Brain microvascular endothelial cell (primary cell): ENCODE measurements at places on chromosomes 7 and 10.

- peak; percentile 56 for DNase-seq
Observed at GRCh38 chr7:131105799-131106680, 221.6 kb upstream of the MKLN1 start.

- DNase-seq = no peak
Observed at GRCh38 chr10:5360318-5360915, 4.3 kb upstream of the UCN3 start.

- DNase-seq = no peak
Observed at GRCh38 chr10:122469848-122470247, 8.5 kb downstream of the HTRA1 start.

GRCh38 chr10:94194256-94194655, 168.5 kb downstream of the NOC3L start:
- DNase-seq = peak; percentile 49

DNA sequence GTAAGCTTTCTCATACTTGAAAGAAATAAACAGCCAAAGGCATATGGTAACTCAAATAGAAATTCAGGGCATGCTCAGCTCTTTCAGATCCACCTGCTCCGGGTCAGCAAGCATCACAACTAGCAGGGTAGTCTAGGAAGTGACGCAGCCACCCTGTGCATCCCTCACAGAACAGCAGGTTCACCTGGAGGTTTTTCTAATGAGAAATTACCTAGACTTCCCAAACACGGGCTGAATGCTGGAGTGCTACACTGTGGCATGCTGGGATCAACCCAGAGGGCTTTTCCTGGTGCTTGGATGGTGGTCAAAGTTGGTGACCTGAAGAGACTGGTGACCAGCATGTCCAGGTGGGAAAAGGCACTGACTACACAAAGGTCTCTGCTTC, 66.8 kb upstream of the DNAJB6 start:
- no peak for DNase-seq

DNA sequence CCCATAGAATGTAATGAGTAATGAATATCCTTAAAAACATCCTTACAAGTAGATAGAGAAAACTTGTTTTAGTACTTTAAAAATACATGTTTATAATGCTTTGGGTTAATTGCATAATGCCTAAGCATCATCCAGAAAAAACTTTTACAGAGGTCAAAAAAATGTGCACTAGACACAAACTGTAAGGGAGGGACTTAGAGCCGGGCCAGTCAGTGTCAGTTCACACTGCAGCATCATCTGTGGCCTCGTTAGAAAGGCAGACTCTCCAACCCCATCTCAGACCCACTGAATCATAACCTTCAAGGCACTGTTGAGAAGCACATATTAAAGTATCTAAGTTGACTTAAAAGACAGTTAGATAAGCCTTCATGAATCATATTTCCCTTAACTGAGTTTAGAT, 230.1 kb upstream of the PRPS1L1 start:
- DNase-seq = peak; percentile 82

DNA sequence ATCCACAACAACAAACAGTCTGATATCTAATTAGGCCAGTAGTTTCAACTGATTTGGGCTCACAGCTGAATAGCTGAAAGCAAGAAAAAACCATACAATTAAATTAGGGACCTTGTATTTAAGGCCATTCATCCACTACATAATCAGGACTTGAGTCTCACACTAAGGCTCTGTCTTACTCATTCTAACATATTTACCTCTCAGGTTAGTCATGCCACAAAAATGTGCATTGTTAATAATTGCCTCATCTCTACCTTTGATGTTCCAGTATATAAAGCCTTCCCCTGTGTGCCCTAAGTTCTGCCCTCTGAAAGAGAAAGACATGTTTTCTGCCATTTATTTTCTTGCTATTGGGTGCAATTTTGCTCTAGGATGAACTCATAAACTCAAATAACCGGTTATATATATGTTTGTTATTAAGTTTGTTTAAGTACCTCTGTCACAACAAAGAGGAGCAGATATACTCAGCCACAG, 5.3 kb upstream of the C1GALT1 start:
- peak; percentile 64 for DNase-seq

- DNase-seq = no peak
Observed at GRCh38 chr7:108431099-108431498, 25.1 kb downstream of the NRCAM start.

- no peak for DNase-seq
Observed at GRCh38 chr10:3619241-3619640, 165.8 kb downstream of the KLF6 start.

- no peak for DNase-seq
Observed at GRCh38 chr10:44102726-44103255, 282.1 kb downstream of the CXCL12 start.

- DNase-seq = no peak
Observed at GRCh38 chr10:102235598-102235920, 5.8 kb downstream of the PITX3 start.

GRCh38 chr7:139570119-139570518, 46.6 kb downstream of the CLEC2L start:
- no peak for DNase-seq

DNA sequence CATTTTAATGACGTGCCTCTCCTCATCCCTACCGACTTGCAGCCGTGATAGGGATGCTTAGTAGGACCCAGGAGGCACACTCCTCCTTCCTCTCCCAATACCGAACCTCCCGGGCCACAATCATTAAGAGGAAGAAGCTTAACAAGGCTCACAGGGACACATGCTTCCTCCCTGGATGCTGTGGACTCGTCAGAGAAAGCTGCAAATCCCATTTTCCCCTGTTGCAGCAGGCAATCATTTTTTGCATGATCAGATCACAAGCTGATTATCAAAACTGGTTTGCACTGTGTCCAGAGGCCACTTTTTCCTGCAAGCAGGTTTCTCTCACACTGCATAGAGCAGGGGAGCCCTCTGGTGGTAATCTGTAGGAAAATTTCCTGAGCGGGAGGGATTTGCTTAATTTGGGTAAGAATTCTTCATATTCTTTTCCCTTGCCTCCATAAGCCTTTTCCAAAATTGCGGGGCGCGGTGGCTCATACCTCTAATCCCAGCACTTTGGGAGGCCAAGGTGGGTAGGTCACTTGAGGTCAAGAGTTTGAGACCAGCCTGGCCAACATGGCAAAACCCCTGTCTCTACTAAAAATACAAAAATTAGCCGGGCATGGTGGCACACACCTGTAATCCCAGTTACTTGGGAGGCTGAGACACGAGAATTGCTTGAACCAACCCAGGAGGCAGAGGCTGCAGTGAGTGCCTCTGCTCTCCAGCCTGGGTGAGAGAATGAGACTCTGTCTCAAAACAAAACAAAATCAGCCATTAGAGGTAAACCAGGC, 16.1 kb upstream of the LAMB4 start:
- DNase-seq = peak; percentile 72

DNA sequence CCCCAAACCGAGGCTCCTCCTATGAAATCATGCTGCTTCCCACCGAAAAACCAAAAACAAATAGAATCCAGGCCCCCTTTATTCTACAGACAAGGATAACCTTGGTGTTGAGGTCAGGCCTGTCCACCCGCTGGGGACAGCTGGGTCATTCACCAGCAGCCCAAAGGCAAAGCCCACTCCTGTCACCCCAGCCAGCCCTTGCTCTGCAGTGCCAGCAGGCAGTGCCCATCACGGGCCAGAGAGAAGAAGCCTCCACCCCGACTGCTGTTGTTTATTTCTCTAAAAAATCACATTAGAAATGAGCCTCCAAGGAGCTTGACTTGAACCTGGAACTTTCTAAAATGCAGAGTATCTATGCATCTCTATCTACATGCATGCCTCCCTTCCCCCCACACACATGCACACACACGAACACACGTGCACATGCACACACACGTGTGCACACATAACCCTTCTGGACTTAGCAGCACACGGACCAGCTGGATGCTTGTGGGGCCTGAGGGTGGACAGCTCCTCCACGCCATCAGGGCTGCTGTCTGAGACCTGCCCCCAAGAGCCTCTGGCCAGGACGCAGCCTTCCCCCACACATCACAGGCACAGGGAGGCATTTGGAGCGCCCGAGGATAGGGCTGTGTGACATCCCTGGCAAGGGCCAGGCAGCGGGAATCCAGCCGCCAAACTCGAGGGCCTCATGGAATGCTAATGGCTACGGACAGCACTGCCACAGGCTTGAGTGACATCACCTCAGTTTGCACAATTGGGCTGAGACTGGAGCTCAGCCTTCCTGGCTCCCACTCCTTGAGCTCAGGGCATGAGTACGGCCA, 22.8 kb downstream of the PRKAG2 start:
- no peak for DNase-seq

GRCh38 chr7:151178236-151178635, 8.8 kb downstream of the ASB10 start:
- DNase-seq = no peak

DNA sequence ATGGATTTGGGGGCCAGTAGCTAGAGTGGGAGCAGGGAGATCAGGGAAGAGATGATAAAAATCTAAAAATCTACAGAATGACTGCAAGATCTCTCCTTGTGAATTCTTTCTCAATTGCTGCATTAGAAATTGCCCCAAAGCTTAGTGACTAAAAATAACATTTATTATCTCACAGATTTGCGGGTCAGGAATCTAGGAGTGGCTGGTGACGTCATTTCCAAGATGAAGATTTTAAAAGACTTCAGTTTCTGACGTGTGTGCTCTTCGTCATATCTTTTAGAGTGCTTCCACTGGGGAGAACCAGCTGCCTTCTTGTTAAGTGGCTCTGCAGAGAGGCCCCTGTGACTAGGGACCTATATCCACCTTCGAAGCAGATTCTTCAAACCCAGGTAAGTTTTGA, 112.6 kb downstream of the DGKI start:
- peak; percentile 9 for DNase-seq

GRCh38 chr10:100286051-100287033, at the start of gene BLOC1S2:
TSS of gene BLOC1S2 (minus strand) at chr10:100286680. CDS start at chr10:100286659, 21 bp downstream.
- DNase-seq = peak; percentile 90

- DNase-seq = no peak
Observed at GRCh38 chr10:79048639-79049550, 19.9 kb upstream of the ZMIZ1 start.

GRCh38 chr10:43218951-43219837, 47.7 kb downstream of the RASGEF1A start:
- no peak for DNase-seq

DNA sequence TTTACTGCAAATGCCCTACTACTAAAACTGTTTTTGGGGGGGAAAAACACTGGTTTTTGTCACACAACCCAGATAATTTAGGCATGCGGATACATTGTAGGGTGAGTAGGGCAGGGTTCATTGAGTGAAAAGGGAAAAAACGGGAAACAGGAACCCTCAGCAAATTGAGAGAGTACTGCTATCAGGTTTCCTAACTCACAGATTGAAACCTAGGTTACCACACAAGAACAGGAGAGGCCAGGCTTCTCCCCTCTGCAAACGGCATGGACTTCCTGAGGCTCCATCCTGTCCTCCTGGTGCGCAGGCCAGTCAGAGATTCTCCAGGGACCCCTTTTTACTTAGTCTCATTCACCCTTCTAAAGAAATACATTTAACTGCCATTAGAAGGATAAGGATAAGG, 30.6 kb downstream of the AVL9 start:
- DNase-seq = no peak

DNA sequence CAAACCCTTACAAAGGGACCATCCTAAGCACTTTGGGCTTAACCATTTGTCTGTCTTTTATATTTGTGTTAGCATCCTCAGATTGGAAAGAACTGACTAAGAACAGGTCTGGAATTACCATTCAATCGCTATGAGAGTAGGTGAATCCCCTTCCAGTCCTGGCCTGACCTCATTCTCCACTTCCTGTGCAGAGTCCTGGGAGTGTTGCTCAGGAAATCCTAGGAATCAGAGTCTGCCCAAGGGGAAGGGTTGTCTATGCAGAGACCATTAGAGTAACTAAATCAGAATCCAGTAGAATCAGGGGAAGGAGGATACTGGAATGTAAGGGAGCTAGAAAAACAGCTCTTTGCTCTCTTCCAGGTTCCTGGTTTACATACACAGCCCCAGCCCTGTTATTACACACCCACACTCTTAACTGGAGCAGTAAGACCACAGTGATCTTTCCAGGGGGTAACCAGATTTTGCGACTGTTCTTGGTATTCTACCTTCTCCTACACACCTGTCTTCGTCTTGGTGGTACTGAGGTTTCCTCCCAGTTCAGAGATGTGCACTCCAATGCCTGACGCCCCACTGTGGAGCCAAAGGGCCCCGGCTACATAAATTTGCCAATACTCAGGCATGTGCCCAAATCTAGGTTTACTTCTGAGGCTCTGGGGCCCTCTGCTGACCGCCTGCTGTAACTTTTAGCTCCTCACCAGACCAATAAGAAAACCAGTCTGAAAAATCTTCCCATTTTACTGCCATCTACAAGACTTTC, 103.7 kb downstream of the RNF216 start:
- DNase-seq = peak; percentile 70

DNA sequence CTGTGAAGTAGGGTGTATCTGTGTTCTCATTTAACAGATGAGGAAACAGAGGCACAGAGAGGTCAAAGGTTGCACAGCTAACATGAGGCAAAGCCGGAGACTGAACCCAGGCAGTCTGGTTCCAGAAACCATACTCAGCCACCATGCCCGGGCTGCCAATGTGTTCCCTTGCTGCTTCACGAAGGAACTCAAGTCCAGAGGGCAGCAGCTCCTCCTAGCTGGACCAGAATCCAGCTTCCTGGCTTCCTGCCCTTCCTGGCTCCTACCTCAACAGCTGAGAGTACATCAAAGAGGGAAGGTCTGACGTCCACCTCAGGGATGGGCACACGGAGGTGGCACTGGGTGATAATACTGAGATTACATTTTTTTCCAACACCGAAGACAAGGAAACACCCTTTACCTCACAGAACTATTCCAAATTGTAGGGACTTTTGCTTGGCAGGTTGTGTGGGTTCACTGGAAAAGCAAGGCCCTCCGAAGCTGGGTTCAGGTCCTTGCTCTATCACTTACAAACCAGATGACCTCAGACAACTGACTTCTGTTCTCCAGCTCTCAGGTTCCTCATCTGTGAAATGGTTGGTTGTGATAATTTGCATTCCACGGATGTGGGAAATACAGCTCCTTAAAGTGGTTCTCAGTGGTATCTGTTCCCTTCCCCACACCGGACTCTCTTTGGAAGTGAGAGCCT, 154.1 kb upstream of the ZMIZ1 start:
- DNase-seq = no peak

GRCh38 chr10:115214829-115215228, 121.7 kb downstream of the ATRNL1 start:
- no peak for DNase-seq

DNA sequence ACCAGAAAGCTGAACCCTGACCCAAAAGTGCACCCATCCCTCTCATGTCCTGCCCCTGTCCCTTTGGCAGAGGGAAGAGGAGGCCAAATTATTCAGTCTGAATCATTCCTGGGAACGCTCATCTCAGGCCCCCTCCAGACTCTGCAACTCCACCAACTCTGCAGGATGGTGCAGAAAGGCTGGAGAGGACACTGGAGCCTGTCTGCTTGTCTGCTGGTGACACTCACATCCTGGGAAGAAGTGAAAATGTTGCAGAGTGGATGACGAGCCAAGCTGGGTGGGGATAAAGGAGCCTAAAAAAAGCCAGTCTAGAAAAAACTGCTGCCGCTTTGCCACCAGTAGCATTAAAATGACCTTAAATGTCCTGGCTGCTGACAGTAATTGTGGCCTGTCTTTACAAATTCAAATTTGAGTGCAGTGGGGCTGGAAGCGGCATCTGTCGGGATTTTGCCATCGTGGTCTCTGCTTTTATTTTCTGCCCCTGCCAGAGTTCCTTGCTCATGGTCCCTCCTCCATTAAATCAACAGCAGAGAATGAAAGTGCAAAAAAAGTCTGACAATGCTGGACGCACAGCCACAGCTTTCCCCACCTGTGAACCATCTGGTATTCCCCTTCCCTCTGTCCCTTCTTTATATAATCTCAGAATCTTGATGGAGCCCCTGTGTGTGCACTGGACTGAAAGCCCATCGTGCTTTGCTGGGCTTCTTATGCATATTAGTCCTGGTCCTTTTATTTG, 63.9 kb downstream of the STK17A start:
- DNase-seq = peak; percentile 64
